Prostate gland (tissue), 2 donors: ENCODE measurements at places on chromosomes 11 and 22.

- no peak for DNase-seq
Observed at GRCh38 chr11:22626573-22627239, 1.1 kb upstream of the FANCF start.

GRCh38 chr11:23123753-23124152, 263.5 kb upstream of the CCDC179 start:
- no peak for DNase-seq

- DNase-seq, result no peak
Observed at GRCh38 chr22:36164621-36165020, 4.1 kb upstream of the APOL3 start.

GRCh38 chr22:32830957-32831356, 29.5 kb downstream of the TIMP3 start:
- no peak for DNase-seq
